ENCODE measurements at places on chromosomes 16 and 17.

DNA sequence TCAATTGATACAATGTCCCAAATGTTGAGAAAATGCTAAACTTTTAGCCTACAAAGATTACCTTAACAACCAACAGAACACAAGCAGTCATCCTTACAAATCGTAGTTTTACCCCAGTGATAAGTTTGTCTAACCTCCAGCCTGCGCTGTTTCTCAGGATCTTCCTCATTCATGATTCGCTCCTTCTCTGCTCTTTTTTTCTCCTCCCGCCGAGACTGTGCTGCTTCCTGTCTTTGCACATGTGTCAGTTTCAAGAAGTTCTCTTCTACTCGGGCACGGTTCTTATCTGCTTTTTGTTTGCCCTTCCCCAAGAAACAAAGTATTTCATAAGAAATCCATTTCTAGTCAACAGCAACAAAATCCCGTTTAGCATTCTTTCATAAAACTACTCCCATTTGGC lies 10.2 kb upstream of the STRADA start:
- DNase-seq = peak; percentile 34

DNA sequence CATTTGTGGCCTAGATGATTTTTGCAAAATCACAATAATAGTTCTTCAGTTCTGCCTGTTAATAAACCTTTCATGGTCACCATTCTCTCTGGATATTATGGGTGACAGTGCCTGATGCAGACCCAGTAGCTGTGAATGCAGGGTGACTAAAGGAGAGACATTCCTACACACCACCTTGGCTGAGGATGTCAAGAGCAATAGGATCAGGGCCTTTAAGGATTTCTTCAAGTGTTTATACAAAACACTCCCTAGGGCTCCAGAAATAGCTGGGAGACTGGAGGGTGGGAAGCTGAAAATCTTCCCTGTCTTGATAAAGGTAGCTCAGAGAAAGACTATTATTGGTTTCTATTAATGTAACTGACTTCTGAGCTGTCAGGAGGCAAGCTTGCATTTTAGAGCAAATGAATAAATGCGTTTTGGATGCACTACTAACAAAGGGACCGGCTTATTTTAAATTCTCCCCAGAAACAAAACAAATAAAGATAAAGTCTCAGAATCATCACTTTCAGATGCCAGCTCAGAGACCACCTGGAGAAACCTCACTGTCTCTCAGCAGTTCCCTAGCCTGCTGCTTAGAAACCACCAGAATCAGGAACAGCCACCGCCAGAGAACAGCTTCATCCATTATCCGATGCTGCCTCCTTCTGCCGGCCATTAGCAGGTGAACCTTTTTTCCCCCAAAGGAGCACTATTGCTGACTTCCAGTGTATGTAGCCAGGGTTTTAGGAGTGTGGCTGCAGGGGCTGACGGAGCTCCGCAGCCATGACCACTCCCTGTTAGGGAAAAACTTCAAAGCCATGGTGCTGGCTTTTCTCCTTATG lies 171.4 kb upstream of the DYNLRB2 start:
- no peak for DNase-seq

- DNase-seq = no peak
These were observed 584.7 kb downstream of the WWOX start for GRCh38 chr16:78684030-78684611.

DNA sequence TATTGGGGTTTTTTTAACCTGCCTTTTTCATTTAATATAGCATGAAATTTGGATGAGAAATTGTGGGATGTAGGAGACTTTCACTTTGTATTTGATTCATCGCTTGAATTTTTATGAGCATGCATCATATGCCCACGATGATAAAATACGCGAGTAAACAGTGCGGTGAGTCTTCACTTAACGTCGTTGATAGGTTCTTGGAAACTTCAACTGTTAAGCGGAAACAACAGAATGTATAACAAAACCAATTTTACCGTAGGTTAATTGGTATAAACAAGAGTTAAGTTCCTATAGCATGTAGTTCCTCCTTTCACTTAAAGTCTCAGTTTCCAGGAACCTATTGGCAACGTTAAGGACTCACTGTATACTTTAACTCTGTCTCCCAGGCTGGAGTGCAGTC lies 28.7 kb downstream of the MMP15 start:
- DNase-seq = no peak

DNA sequence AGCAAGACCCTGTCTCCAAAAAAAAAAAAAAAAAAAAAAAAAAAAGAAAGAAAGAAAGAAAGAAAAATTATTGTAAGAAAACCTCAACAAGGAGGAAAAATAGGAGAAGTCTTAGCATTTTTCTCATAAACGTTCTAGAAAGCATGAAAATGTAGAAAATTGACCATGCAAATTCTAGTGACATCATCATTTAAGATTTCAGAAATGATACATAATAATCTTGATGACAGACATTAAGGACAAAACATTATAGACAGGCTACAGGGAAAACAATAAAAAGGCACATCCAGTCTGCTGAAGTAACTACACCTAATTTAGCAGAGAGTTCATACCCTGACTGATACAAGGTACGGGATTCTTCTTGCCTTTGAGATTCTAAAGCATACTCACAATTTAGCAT lies 21.9 kb downstream of the MED13 start:
- no peak for DNase-seq

DNA sequence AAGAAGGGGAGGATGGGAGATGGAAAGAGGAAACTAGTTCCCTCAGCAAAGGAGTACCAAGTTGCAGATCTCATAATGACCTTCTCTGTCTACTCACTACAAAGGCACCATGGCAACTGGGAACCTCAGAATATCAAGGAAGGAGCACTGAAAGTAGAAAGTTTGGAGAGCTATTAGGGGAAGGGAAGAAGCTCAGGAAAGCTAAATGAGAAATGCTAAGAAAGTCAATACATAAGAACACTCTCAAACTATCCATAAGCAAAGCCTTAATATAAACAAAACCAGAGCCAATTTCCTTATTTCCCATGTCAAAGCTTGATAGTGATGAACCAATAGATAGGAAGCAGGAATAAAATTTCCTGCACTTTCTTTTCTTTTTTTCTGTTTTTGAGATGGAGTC lies 57.9 kb upstream of the C17orf78 start:
- no peak for DNase-seq

GRCh38 chr16:31537362-31538242 lies 9.9 kb downstream of the AHSP start:
- no peak for DNase-seq

DNA sequence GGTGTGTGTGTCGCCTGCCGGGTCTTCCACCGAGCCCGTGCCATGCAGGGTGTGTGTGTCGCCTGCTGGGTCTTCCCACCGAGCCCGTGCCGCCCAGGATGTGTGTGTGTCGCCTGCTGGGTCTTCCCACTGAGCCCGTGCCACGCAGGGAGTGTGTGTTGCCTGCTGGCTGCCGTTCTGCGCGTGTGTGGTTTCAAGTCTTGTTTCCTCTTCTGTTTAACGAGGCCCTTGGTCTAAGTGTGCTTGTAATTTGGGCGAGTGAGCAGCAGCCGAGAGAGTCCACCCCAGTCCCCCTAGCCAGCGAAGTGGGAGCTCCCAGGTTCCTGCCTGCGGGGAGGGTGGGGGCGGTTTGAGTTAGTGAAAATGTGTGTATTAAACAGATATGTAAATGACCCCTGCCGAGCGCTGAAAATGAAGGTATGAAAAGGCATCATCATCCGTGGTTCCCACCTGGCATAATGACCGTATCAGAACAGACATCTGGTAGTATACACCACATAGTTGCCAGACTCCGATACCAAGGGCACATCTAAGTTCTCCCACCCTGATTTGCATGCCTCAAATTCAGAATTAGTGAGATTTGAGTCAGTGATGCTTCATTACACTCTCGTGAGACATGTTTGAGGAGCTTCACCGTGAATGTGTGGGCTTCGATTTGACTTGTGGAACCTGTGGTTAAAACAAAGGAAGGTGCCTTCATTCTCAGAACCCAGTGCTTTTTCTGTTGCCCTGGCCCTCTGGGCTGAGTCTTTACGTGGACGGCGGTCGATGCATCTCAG lies 114.5 kb upstream of the CHMP6 start:
- no peak for DNase-seq

- no peak for DNase-seq
These were observed 129.8 kb downstream of the TANC2 start for GRCh38 chr17:63095879-63096278.

DNA sequence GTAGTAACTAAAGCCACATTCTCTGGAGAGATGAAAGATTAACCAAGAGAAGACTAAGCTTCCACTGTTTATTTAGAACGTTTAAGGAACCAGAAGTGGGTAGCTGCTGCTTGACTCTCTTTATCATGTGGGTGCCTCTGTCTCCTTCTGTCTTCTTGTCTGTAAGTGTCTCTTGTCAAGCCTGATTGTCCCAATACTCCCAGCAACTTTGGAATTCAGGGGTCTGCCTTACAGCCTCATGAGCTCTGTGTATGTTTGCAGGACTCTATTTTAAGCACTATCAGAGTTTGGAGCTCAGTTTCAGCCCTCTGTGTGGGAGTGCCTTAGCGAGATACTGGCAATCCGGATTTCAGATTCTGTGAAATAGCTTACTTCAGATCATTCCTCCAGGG lies 29.3 kb upstream of the SPACA3 start:
- no peak for DNase-seq

- DNase-seq = no peak
These were observed 4.2 kb downstream of the SYT17 start for GRCh38 chr16:19172098-19172780.

DNA sequence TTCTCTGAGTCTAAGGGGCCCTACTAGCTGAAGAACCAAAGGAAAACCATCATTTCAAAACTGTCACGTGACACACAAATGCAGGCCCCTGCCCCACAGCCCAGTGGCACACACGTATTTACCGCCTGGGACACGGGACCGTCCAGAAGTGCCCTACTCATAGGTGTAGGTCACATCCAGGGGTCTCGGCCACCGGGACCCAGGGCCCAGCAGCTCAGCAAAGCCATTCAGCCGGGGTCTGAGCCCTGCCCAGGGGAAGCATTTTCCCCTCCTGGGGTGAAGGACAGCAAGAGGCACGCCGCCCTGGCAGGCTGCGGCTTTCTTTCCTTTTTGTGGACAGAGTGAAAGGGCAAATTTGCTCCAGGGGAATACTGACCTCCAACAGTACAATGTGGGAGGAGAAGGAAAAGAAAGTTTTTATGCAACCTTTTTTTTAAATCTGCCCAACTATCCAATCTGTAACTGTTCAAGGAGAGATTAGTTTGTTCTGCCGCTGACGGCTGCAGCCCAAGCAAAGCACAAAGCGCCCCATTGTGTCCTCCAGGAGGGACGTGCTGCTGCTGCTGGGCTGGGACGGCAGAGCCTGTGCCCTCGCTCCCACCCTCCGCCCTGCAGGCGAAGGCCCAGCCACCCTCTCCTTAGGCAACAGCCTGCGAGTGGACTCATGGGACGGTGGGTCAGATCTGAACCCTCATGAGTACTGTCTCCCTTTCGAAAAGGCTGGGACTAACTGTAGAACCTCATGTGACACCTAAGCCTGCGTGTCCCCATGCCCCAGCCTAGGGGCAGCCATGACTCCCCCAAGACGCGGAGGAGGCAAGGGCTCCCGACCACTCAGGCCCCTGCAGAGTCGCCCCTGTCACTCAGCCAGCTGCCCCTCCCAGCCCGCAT lies 21.3 kb downstream of the SLC7A5 start:
- DNase-seq = no peak

DNA sequence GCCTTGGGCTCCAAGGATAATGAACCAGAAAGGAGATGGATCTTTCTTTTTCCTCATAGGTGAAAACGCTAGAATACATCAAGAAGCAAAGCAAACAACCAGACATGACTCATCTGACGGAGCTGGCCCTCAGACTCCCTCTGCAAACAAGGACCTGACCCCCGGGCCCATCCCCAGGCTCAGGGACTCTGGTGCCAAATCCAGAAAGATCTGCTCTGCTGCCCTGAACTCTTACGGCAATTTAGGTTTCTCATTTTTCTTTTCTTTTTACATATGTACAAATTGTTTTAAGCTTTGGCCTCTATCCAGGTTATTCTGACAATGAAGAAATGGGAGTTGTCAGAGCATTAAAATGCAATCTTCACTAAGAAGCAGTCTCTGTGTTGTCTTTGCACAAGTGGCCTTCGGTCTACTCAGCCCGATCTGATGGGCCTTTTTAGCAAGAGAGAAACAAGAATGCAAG lies 17.7 kb downstream of the KNOP1 start:
- no peak for DNase-seq

DNA sequence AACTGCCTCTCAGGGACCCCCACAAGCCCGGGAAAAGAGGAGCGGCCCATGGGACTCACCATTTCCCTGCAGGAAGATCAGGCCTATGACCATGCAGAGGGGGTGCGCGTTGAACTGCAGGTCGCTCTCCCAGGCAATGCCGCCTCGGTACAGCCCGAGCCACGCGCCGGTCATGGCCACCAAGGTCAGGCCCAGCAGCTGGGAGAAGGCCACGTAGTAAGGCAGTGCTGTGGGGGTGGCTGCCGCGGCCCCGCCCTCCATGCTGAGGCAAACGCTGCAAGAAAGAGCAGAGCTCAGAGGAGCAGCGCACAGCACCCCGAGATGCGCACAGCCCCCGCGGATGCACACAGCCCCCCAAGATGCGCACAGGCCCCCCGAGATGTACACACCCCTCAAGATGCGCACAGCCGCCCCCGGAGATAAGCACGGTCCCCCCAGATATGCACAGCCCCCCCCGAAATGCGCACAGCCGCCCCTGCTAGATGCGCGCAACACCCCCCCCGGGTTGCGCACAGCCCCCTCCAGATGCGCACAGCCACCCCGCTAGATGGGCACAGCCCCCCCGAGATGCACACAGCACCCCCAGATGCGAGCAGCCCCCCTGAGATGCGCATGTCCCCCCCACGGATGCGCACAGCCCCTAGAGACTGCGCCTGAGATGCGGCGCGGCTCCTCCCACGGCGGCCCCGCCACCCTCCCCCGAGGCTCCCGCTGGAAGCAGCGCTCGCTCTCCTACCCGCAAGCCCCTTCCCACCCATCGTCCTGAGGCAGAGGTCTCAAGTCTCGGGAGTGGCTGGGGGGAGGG lies 8.6 kb downstream of the CYB561 start:
- DNase-seq = no peak

DNA sequence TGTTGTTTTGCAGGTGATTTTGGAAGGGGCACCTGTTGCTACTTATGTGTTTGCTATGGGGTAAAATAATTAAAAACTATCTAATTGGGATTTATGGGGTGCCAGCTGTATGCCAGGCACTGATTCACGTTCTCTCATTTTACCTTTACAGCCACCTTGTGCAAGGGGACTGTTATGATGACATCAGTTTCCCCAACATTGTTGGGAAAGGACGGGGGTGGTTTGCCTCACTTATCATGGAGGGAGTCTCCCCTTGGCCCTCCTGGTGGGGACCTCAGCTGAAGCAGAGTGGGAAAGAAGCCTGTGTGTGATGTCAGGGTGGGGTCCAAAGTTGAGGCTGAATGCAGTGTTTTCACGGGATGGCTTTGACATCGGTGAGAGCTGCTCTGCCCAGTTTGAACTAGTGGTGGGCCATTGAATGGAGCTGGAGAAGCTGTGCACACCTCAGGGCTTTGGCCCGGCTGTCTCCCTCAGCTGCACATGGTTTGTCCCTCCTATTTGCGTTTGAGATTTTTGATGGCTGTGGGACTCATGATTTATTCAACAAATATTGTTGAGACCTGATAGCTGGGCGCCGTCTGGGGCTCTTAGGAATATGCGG lies 36.1 kb downstream of the CMIP start:
- no peak for DNase-seq
